Natural killer cell (primary cell): ENCODE measurements at places on chromosomes 16 and 17. TPM values are rescaled to one million over a fixed set of nuclear protein-coding genes. Genes with fewer than 3 reads are reported as not detected.

Gene ERBB2
- total RNA-seq: 115 TPM

Gene SLC35B1
- 121 TPM for total RNA-seq

Gene ZNF821
- 19.1 TPM for total RNA-seq

Gene ITGAX
- 249 TPM for total RNA-seq

Gene GRAPL
- 6.5 TPM for total RNA-seq

Gene ESRP2
- not detected for total RNA-seq

Gene PTGES3L
- 0.53 TPM for total RNA-seq

Gene AANAT
- 0.50 TPM for total RNA-seq

Gene SRRM2
- 1,162 TPM for total RNA-seq
